Spinal cord (tissue), 10 donors: ENCODE measurements at places on chromosomes 6 and 20. TPM values are rescaled to one million over a fixed set of nuclear protein-coding genes. Genes with fewer than 3 reads are reported as not detected.

Gene MPIG6B
- 0.81 TPM for polyA plus RNA-seq

Gene TP53RK
- polyA plus RNA-seq: 21.4 TPM

Gene CRIP3
- 39.9 TPM for polyA plus RNA-seq

Gene MTO1
- 19.4 TPM for polyA plus RNA-seq

Gene XKR7
- polyA plus RNA-seq: 7.9 TPM

Gene SEL1L2
- polyA plus RNA-seq: 0.21 TPM

Gene TUBB1
- polyA plus RNA-seq: 1.1 TPM

Gene C6orf89
- polyA plus RNA-seq: 52.6 TPM

Gene OTOR
- polyA plus RNA-seq: 0.20 TPM

Gene LST1
- 12.6 TPM for polyA plus RNA-seq

Gene PHACTR1
- polyA plus RNA-seq: 49.0 TPM

Gene SLC32A1
- 51.5 TPM for polyA plus RNA-seq

Gene PKIB
- polyA plus RNA-seq: 15.7 TPM

Gene HDGFL1
- polyA plus RNA-seq: not detected

Gene VWA7
- 4.3 TPM for polyA plus RNA-seq

Gene PROKR2
- 2.2 TPM for polyA plus RNA-seq

Gene ZSCAN23
- 5.5 TPM for polyA plus RNA-seq

Gene ZNF831
- polyA plus RNA-seq: 0.02 TPM

Gene AVP
- not detected for polyA plus RNA-seq

Gene SNAP25
- 482 TPM for polyA plus RNA-seq

Gene NHLRC1
- 3.5 TPM for polyA plus RNA-seq
